T-helper 17 cell (primary cell): ENCODE measurements at places on chromosomes 3 and 15. TPM values are rescaled to one million over a fixed set of nuclear protein-coding genes. Genes with fewer than 3 reads are reported as not detected.

GRCh38 chr15:85525755-85526154, 145.4 kb downstream of the AKAP13 start:
- DNase-seq, result no peak

DNA sequence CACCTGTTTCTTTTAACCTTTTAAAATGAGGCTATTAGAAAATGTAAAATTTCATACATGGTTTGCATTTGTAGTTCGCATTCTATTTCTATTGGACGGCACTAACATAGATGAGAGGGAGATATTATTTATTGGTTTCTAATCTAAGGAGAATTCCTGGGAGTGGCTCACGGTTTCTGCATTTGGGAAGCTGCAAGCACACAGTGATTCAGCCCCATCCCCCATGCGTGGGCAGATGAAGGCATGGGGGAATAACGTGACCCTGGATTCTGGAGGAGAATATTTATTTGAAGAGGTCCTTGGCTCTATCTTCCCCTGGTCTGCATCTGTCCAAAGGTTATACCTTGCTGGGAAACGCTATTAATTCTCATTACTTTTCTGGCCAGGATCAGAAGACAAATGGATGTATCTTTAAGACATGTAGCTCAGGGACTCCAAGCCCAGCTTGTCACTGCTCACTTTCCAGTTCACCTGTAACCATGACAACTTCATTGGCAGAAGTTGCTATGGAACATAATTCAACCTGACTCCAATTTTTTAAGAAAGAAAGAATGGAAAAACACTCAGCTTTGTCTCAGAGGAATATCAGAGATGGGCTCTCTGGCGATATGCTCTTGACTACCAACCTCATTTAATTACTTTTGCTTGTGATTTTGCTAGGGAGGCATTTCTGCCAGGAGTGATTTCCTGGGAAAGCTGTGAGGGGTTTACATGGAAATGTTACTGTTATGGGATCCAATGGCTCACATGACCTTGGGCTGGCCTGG, 27.2 kb upstream of the POMGNT2 start:
- DNase-seq, result no peak

- no peak for DNase-seq
These were observed 8.0 kb downstream of the LPCAT4 start for GRCh38 chr15:34358948-34359347.

Gene TRIM59
- 32.1 TPM for total RNA-seq

Gene FOXL2NB
- not detected for total RNA-seq
